ENCODE measurements at places on chromosomes 4 and X. TPM values are rescaled to one million over a fixed set of nuclear protein-coding genes. Genes with fewer than 3 reads are reported as not detected.

GRCh38 chr4:185467101-185467500 lies 4.4 kb downstream of the CCDC110 start:
- DNase-seq: no peak

- no peak for DNase-seq
Measured at GRCh38 chr4:82839624-82840023, 41.0 kb upstream of the SCD5 start.

SMIM20 gene
- 43.2 TPM for polyA plus RNA-seq

GRCh38 chrX:34365471-34365870 lies 233.4 kb upstream of the FAM47A start:
- DNase-seq: peak; percentile 2

DNA sequence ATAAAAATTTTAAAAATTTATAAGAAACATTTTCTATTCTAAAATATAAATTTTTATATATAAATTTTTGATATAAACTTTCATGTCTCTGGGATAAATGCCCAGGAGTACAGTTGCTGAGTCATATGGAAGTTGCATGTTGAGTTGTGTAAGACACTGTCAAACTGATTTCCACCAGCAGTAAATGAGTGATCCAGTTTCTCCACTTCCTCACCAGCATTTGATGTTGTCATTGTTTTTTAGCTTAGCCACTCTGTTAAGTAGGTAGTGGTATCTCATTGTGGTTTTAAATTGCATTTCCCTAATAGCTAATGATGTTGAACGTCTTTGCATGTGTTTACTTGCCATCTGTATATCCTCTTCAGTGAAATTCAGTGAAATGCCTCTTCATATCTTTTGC lies 66.5 kb downstream of the MAMLD1 start:
- DNase-seq: no peak

AMER1 gene
- 6.6 TPM for polyA plus RNA-seq

RBM46 gene
- polyA plus RNA-seq: not detected

DNA sequence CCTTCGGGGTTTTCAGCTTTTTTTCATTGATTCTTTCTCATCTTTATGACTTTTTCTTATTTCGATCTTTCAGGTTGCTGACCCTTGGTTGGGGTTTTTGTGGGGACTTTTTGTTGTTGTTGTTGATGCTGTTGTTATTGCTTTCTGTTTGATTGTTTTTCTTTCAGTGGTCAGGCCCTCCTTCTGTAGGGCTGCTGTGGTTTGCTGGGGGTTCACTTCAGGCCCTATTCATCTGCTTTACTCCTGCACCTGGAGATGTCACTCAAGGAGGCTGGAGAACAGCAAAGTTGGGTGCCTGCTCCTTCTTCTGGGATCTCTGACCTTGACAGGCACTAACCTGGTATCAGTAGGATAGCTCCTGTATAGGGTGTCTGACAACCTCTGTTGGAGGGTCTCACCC lies 39.9 kb upstream of the PCDH18 start:
- DNase-seq: no peak

- no peak for DNase-seq
Measured at GRCh38 chr4:4427886-4428285, 41.0 kb downstream of the NSG1 start.

- no peak for DNase-seq
Measured at GRCh38 chr4:39037491-39037825, 5.2 kb upstream of the TMEM156 start.

- DNase-seq: no peak
Measured at GRCh38 chr4:183588691-183589090, 70.3 kb downstream of the RWDD4 start.

DNA sequence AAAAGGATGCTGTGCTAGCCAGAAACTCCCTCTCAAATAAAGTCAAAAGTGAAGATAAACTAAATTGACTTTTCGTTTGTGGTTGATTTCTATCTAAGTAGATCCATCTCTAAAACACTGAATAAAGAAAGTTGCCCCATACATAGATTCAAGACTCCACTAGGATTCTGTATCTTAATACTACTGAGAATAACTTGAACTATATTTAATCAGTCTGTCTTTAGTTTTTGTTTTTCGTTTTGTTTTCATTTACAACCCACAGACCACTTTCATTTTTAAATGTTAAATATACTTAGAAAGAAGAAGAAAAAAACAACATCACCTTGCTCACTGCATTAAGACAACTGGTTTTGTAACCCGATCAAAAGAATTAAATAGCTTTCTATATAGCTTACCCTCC lies 655.0 kb downstream of the RPA4 start:
- DNase-seq: no peak

SERTM2 gene
- polyA plus RNA-seq: 0.28 TPM

- no peak for DNase-seq
Measured at GRCh38 chr4:15636818-15637217, 18.3 kb downstream of the FBXL5 start.

GRCh38 chrX:37829721-37830120 lies 17.6 kb downstream of the DYNLT3 start:
- no peak for DNase-seq

DNA sequence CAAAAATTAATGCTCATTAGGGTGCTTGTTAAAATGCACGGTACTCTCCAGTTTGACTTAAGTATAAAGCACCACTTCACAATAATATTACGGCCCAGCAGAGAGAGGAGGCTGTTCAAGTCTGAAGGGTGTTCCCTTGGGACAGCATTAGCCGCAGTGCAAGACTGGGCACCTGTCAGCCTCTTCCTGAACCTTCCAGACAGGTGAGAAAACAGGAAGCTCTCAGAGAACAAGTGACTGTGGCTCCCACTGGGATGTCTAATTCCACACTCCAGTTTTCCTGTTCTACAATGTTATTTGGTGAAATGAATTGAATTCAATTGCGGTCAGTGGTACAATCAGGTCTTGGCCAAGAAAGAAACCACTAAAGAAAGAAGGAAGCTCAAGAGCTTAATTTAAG lies 414.4 kb downstream of the SMARCA1 start:
- no peak for DNase-seq

- DNase-seq: no peak
Measured at GRCh38 chr4:152572417-152573086, 36.7 kb upstream of the FBXW7 start.

- DNase-seq: no peak
Measured at GRCh38 chrX:14356401-14356800, 172.9 kb upstream of the GLRA2 start.

All from forelimb muscle (tissue), 1 donor.